ENCODE measurements at places on chromosomes 4 and X. TPM values are rescaled to one million over a fixed set of nuclear protein-coding genes. Genes with fewer than 3 reads are reported as not detected.

DNA sequence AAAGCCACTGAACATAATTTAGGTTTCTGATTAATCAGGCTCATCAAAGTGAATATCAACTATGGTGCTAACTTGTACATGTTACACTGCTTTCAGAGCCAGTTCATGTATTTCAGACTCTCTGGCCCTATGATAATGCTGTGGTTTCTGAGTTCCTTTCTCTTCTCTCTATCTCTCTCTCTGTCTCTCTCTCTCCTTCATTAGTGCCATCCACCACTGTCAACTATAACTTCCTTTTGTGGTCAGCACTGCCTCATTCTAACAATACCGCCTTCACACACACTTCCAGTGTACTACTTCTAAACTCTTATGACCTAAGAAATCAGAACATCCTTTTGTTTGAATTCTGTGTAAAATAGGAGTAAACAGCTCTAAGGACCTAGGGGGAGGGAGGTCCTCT, 907.1 kb downstream of the RPA4 start:
- DNase-seq = no peak
- H3K4me3 ChIP-seq = no peak overlapping the region
- H3K27ac ChIP-seq = no peak overlapping the region
- no peaks in the 10 kb centered on the region for H3K4me1 ChIP-seq

DNA sequence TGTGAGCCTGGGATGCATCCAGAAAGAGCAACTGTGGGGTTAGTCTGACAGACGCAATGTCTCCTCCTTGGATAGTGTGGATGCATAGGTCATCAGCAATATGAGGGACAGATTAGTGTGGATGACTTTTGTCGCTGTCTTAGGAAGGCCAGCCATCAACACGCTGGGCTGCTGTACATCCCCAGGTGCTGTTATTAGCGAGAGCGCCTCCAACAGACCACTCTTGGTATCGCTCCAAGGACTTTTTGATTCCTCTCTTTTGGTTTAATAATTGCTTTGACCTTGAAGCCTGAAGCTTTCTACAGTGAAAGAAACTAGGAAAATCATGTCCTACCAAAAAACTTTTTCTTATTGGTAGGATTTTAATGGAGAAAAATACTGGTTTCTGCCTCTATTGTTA, 76.7 kb downstream of the TMEM131L start:
- H3K4me3 ChIP-seq = no peak overlapping the region
- H3K4me1 ChIP-seq = peaks cover 11% of the 10 kb centered on the region
- no peak for DNase-seq

- no peaks in the 10 kb centered on the region for H3K36me3 ChIP-seq
- H3K27me3 ChIP-seq = no peaks in the 10 kb centered on the region
- no peak overlapping the region for H3K4me3 ChIP-seq
- DNase-seq = no peak
- no peak overlapping the region for H3K27ac ChIP-seq
Observed at GRCh38 chr4:35500812-35501211, 743.5 kb downstream of the ARAP2 start.

GRCh38 chrX:123157586-123157985, 26.5 kb upstream of the GRIA3 start:
- H3K4me1 ChIP-seq = no peaks in the 10 kb centered on the region
- no peak overlapping the region for H3K4me3 ChIP-seq
- no peaks in the 10 kb centered on the region for H3K36me3 ChIP-seq
- no peak overlapping the region for H3K27ac ChIP-seq
- H3K27me3 ChIP-seq = no peaks in the 10 kb centered on the region

DNA sequence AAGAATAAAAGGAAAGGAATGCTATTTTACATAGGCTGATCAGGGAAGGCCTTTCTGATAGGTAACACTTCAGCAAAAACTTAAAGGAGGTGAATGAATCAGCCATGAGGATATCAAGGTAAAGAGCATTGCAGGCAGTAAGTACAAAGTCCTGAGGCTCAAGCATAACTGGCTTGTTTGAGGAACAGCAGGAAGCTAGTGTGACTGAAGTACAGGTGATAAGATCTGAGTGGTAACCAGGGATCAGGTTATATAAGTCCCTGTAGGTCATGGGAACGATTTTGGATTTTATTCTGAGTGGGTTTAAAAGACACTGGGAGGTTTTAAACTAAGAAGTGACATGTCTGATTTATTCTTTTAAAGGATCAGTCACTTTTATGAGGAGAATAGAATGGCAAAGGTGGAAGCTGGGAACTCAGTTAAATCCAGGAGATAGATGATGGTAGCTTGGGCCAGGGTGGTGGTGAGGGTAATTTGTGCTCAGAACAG, 47.1 kb upstream of the THOC2 start:
- H3K4me1 ChIP-seq = no peaks in the 10 kb centered on the region
- no peaks in the 10 kb centered on the region for H3K27me3 ChIP-seq
- H3K4me3 ChIP-seq = no peak overlapping the region
- no peak overlapping the region for H3K27ac ChIP-seq
- no peak for DNase-seq

- peak overlapping the region; percentile 78 for H3K4me3 ChIP-seq
- H3K27ac ChIP-seq = no peak overlapping the region
Observed at GRCh38 chr4:105149771-105150170, 3.1 kb downstream of the TET2 start.

GRCh38 chrX:15645266-15645665, 19.3 kb downstream of the CLTRN start:
- H3K36me3 ChIP-seq = no peaks in the 10 kb centered on the region
- H3K4me3 ChIP-seq = no peak overlapping the region
- no peaks in the 10 kb centered on the region for H3K27me3 ChIP-seq
- H3K4me1 ChIP-seq = no peaks in the 10 kb centered on the region
- DNase-seq = no peak
- no peak overlapping the region for H3K27ac ChIP-seq

DNA sequence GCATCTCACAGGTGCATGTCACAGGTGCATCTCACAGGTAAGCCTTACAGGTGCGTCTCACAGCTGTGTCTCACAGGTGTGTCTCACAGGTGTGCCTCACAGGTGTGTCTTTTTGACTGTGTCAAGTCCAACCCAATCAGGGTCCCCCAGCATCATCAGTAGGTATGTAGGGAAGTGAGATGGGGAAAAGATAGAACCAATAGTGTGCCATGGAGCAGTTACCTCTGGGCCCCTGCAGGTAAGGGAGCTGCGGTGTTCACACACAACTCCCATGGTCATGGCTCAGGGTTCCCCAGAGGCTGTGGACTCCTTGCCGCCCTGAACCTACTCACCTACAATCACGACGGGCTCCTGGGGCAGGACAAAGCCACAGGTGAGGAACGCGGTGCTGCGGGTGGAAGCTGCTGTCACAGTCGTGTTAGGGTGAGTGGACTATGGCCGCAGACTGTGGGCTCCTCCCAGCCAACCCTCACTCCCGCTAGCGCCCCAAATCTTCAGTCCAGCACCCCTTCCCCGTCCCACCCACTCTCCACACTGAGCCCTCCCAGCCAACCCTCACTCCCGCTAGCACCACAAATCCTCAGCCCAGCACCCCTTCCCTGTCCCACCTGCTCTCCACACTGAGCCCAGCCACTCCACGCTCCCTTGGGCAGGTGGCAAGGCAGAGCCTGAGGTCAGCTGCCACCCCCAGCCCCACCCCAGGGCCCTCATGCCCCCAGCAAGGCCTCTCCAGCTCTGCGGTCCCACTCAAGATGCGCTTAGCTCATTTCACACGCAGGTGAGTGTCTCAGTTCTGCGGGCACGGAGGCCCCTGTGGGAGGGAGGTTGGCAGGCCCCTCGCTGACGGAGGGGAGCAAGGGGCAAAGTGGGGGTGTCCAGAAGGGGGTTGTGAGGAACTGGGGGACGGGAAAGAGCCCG, 2.1 kb upstream of the PDE6B start:
- H3K4me1 ChIP-seq = no peaks in the 10 kb centered on the region
- no peak for DNase-seq
- H3K4me3 ChIP-seq = no peak overlapping the region
- H3K27ac ChIP-seq = no peak overlapping the region
- peaks cover 14% of the 10 kb centered on the region for H3K27me3 ChIP-seq
- H3K36me3 ChIP-seq = no peaks in the 10 kb centered on the region

GRCh38 chr4:13539619-13540445, 4.5 kb downstream of the NKX3-2 start:
- no peak overlapping the region for H3K27ac ChIP-seq
- peaks cover 100% of the 10 kb centered on the region for H3K27me3 ChIP-seq
- H3K36me3 ChIP-seq = no peaks in the 10 kb centered on the region
- H3K4me1 ChIP-seq = peaks cover 36% of the 10 kb centered on the region
- no peak overlapping the region for H3K4me3 ChIP-seq

SCARB2 gene
- total RNA-seq = 166 TPM

TGIF2LX gene
- not detected for total RNA-seq

UGT2B15 gene
- total RNA-seq = not detected

AADAT gene
- 4.9 TPM for total RNA-seq

FATE1 gene
- not detected for total RNA-seq

OPN1LW gene
- total RNA-seq = not detected

All from lower lobe of right lung (tissue), 2 donors.